ENCODE measurements at places on chromosomes 3 and 15.

DNA sequence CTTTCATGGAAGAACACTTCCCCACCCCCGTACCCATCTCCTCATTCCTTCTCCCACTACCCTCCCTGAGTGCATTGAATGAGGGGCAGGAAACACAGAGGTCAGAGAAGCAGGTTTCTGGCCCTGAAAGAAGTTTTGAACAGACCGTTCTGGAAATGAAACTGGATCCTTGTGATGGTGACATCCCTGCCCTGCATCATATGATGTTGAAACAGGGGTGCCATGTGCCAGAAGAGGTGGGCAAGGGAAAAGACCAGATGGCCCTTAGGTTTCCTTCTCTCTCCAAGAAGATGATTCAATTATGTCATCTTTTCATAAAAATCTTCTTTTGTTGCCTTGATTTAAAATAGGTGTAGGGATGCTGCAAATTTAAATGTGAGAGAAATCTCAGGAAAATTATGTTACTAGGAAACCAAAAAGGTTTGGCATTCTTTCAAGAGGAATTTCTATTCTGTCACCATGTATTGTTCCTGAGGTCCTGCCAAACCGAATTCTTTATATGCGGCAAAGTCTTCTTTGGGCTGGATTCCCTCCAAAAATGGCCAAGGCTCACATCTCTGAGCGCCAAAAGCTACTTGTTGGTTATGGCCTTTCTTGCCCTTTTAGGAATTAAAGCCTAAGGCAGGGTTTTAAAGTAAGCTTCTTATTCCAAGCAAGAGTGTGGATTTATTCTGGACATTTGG, 19.9 kb upstream of the TNFAIP8L3 start:
- DNase-seq: no peak

GRCh38 chr15:27774638-27775037, 324.5 kb downstream of the OCA2 start:
- no peak for DNase-seq

- peak; percentile 31 for DNase-seq
These were observed 1.9 kb upstream of the ADPGK start for GRCh38 chr15:72785432-72785831.

DNA sequence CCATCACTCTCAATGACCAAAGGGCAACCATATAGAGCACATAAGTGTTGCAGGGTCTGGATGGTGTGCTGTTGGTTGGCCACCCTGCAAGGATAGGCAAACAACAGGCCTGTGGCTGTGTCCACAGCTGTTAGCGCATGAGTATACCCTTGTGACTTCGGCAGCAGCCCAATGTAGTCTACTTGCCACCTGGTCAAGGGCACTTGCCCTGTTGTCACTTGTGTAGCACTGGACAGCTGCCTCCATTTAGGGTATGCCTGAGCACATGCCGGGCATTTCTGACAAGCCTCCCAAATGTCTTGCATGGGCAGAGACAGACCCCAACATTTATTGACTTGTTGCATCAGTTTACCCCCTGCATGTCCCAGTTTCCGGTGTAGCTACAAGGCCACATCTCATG, 12.8 kb downstream of the CCRL2 start:
- DNase-seq: no peak

GRCh38 chr3:13642597-13642996, 93.7 kb downstream of the FBLN2 start:
- no peak for DNase-seq

GRCh38 chr3:48215019-48215418, 8.3 kb upstream of the CAMP start:
- no peak for DNase-seq

DNA sequence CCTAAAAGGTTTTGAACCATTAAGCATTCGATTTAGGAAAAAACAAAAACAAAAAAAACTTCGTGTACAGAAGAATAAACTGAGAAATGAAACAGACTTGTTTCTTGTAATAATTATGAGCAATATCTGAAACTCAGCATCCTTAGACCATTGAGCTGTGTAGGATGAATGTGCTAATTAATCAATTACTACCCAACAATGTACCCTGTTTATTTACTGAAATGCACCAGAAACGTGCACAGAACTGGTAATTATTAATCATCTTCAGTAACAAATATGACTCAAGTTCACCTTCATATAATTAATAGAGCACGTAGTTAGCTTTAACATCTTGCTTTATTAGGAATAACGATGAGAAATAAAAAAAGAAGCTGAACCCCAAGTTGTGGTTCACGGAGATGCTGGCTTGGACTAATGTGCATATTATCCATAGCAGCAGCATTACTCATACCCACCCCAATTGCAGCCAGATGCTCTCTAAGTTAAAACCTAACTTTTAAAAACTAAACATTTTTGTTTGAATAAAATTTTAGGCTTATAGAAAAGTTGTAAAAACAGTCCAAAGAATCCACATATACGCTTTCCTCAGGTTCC, 10.2 kb upstream of the C15orf61 start:
- no peak for DNase-seq

GRCh38 chr15:33852570-33852969, 115.7 kb upstream of the CHRM5 start:
- no peak for DNase-seq

- no peak for DNase-seq
These were observed 546.7 kb upstream of the ADAMTS9 start for GRCh38 chr3:65234499-65234898.

DNA sequence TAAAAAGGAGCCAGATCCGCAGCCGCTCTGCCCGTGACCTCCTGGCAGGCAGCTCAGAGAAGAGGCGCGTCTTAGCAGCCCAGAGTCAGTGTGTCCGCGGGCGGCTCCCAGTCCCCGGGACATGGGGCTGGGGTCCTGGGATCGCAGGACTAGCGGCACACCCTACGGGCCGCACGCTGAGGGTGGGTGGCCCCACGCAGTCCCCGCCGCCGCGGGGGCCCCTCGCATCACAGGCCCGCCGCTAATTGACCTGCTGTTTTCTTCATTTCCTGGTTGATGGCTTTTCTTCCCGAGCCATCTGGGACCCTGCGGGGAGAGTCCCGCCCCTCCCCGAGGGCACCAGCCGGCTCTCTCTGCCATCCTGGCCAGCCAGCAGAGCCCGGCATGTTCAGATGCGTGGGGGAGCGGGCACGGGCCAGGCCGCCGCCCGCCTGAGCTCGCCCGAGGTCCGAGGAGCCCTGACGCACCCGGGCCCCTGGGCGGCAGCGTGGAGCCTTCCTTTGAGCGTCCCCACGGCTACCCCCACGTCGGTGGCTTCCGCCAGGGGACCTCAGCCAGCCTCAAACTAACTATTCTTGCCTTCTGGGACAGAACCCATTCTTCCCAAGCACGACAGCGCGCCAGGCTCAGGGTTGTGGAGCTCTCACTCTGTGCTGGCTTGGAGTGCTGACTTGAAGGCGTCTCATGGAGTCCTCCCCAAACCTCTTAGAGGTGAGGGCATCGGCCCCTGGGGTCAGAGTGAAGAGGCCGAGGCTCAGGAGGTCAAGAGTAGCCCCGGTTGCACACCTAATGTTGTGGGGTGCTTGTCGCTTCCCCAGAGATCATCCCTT, 34.6 kb upstream of the CACNA2D3 start:
- DNase-seq: no peak

- DNase-seq: no peak
These were observed 524 bp downstream of the MRPS11 start for GRCh38 chr15:88467935-88468528.

DNA sequence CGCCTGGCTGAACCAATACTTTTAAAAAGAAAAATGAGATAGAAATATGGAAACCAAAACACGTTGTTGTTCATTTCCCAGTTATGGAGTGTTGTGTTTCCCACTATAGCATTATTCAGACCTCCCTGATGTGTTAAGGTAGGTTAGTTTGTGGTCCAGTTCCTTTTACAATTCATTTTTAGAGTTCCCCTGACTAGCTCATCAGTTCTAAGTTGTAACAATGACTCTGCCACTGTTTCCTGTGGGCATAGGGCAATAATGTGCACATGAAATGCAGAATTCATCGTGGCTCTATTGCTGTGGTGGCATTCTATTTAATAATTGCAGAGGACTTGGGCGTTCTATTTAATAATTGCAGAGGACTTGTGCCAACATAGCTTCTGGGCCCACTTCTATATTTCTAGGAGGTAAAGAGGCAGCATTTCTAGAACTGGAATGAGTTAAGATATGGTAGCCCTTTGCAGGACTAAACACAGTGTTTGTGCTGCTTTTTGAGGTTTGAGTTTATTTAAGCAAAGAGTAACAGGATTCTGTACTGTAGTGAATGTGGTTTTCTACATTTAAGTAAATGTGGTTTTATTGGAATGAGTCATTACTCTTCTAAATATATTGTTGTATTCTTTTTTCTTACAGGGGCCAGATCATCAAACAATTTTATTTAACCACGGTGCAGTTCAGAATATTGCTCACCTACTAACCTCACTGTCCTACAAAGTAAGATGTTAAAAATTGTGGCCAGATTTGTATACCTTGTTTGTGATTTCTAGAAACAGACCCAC, 47.5 kb downstream of the ARMC8 start:
- DNase-seq: no peak

DNA sequence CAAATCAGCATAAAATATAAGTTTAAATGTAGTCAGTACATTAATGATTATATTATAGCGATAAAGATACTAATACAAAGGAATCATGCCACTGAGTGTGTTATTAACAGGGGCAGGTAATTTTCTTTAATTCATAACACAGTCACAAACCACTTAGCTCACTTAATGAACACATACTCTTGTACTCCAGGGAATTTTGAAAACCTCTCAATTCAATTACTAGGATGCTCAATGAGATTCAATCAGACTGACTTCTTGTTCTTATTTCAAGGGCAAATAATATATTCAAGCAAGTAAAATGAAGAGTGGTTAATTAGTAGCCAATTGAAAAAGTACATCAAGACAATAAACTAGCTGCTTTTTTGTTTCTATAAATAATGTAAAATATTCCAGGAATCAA, 5.8 kb upstream of the SUCNR1 start:
- DNase-seq: no peak
